CD4-positive, alpha-beta T cell treated with Interleukin-2 at 100 ng/mL for 4 hours (primary cell): ENCODE measurements at places on chromosomes 7 and 10.

DNA sequence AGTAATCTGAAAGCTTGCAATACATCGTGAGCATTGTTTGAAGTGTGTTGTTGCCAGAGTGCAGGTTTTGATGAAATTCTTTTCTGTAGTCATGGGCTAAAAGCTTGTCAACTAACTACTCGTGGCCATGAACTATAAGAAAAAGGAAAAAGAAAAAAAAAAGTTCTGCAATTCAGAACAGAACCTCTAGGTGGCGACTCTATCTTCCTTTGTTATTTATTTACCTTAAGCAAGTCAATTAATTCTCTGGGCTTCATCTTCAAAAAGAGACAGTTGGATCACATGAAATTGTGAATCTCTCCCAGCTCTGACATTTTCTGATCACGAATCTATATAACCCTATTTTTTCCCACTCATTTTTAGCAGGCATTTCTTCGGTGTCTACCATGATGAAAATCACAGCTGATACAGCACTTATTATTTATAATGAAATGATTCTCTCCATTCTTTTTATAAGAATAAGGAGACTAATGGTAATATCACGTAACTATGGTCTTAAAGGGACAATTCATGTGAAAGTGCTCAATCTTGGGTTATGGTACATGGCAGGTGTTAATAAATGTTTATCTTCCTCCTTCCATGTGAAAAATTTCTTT lies 18.8 kb downstream of the TMEM196 start:
- DNase-seq, result peak; percentile 23

GRCh38 chr7:105352018-105352612 lies 36.6 kb downstream of the SRPK2 start:
- DNase-seq, result peak; percentile 78

- peak; percentile 14 for DNase-seq
Observed at GRCh38 chr7:75869776-75870379, 9.0 kb upstream of the RHBDD2 start.

DNA sequence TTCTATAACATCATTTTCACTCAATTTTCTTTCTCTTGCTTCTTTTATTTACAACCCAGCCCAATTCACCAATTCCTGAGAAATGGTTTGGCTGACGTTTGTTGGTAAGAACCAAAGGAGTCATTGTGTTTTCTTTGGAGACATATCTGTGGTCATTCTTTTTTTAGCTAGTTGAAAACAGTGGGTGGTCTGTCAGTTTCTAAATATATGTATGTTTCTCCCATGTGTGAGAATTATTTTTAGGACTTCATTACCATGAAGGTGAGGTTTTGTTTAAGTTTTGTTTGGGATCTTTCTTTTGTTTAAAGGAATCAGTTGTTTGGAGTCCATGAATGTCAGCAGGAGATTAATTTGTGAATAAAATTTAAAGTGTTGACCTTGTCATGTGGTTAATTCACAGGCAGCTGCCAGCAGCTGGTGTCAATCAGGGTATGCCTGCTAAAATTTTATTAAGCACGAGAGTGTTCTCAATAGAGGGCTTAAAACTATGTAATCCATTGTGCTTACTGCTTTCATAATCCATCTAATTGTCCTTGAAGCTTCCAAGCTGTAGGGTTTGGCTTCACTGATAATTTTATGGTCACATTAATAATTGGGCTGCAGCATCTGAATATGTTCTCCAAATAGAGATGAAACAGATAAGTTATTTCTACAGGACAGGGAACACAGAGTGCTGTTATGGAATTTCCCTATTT lies 38.7 kb downstream of the INSYN2A start:
- no peak for DNase-seq

DNA sequence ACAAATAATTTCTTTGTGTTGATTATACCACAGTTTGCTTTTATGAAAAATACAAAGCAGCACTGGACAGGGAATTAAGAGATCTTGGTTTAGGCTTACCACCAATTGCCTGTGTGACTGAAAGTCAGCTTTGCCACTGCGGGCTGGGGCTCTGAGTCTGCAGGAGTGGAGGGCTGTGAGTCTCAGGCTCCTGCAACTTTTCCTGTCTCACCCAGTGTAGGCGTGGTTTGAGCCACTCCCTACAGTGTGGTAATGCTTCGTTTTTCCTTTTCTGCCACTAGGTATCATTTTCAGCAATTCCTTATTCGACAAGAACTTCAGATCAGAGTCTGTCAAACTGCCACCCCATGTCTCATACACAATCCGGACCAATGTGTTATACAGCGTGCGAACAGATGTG lies 180.6 kb downstream of the ABCA13 start:
- no peak for DNase-seq

DNA sequence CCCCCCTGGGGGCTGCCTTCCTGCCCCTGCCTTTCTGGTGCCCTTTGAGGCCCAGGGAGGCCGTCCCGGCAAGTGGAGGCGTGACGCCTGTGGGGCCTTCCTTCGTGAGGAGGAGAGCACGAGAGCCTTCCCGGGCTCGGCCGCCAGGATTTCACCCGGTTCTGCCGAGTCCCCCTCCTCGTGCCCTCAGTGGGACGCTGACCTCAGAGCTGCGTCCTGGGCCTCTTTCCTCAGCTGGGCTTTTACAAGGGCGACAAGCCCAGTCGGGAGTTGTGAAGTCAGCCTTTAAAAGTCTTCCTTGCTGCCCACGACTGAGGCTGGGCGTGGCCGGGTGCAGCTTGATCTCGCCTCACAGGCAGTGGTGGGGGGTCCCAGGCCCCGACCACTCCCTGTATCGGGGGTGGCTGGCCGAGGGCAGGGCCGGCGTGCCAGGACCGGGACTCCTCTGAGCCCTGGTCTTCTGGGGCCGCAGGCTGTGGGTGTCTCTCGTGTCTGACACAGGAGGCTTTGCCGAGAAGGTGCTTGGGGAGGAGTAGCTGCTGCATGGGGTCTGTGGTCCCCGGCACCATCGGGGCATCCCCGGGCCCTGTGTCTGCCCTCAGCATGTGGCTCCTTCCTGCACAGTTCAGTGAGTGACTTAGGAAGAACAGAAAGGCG lies 41.8 kb downstream of the FAM20C start:
- no peak for DNase-seq

DNA sequence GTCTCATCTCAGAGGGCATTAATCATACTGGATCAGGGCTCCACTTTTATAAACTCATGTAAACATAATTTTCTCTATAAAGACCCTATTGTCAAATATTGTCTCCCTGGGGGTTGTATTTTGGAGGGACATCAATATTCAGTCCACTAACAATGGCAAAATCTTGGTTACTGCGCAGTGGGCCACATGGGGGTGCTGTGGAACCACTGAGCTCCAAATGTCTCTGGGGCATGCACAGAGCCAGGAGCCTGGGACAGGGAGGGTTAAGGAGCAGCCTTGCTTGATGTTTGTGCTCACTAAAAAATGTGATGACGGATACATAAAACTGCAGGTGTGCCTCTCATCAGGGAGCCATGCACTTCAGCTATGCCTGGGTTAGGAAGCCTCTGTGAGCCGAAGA lies 62.1 kb upstream of the PRSS58 start:
- DNase-seq, result peak; percentile 51

GRCh38 chr10:112790921-112791320 lies 159.1 kb upstream of the TCF7L2 start:
- no peak for DNase-seq

DNA sequence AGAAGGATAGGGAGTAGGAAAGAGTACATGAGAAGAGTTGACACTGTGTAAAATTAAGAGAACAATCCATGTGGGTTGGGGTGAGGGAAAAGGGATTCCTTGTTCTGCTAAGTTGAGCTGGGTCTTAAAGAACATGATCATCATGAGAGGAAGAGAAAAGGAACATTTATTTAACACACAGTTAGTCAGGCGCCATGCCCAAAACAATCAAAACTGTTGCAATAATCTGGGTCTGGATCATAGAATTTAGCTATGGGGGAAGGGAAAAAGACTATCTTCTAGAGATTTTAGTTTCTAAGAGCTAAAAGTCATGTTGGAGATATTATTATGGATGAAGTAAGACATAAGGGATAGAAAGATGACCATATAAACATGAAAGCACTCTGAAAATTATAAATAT lies 178.9 kb downstream of the SEM1 start:
- DNase-seq, result no peak

DNA sequence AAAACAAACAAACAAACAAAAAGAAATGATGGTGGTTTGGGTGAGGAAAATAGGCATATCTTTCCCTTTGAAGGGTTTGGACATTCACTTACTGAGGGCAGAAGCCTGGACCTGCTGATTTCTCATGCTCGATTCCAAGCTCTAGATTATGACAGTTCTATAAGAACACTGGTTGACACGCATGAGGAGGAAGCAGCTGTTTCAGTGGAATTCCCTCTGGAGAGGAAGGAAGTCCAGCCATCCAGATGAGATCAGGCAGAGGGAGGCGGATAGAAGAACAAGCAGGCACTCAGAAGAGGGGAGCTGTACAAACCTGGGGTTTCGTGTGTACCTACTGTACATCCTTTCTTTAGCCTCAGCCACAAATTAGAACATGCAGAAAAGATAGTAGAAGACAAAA lies 691.9 kb downstream of the INHBA start:
- no peak for DNase-seq

- no peak for DNase-seq
Observed at GRCh38 chr7:134415700-134416099, 43.2 kb downstream of the AKR1B1 start.

DNA sequence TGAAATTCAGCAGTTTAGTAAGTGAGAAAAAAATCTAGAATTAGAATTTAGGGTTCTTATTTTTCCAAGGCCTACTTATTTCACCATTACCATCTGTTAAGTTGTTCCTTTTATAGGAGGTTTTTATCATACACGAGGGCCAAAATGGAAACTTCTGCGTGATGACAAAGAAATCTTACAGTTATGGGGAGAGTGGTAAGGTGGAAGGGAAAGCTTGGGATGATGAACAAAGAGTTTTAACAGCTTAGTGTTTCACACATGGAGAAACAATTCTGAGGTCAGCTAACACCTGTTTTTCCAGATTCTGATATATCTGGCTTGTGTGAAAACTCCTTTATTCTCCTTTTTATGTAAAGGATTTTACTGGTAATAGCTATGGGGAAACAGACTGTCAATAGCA lies 49.8 kb upstream of the SEMA3C start:
- DNase-seq, result no peak

DNA sequence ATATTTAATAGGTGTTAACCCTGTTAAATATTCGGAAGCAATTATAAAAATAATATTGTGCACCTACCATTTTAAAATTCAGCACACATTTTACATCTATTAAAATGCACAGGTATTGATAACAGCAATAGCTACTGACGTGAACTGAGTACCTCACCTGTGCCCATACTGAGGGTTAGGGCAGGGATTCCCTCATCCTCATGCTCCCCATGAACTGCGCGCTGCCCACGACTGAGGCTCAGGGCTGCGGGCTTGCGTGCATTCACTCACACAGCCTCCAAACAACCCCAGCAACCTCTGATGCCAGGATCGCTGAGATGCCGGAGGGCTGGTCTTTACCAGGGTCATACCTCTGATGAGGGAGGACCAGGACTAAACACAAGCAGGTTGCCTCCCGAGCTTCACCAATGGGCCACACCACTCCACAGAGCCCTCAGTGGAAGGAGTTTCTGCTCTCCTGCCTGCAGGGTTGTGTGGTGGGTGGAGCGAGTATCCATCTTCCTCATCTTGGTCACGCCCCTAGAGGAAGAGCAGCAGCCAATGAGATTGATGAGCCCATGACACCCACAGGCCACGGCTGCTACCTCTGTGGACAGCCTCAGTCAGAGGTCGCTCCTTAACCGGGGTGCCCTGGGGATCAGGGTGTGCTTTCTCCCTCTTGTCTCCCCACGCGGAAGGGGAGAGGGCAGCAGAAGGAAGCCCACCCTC lies 478.3 kb downstream of the TNS3 start:
- DNase-seq, result no peak

DNA sequence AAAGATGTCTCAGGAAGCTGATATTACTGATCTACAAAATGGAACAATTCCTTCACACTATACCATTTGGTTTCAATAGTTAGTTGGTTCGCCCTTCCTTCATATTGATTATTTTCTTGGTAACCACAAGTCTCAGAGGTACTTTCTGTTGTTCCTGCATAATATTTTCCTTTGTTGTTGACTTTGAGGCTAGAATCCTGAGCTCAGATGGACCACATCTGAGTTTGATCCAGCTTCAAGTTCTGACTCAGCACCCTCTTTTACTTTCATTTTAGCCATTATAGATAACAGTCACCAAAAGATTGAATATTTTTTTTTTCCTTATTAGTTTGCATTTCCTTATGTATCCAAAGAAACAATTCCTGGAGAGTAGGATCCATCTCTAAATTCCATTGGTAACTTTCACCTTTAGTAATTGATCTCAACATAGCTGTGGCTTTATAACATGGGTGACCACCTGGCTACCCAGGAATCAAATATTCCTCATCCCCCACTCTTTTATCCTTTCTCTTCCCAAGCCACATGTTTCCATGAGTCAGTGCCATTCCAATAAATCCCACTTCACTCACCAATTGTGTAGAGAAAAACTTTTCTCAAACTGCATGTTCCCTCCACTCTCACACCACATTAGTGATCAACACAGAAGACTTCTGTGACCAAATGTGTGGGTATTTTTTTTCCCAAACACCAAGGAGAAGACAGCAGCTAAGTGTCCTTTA lies 9.7 kb upstream of the ABCA13 start:
- DNase-seq, result no peak

DNA sequence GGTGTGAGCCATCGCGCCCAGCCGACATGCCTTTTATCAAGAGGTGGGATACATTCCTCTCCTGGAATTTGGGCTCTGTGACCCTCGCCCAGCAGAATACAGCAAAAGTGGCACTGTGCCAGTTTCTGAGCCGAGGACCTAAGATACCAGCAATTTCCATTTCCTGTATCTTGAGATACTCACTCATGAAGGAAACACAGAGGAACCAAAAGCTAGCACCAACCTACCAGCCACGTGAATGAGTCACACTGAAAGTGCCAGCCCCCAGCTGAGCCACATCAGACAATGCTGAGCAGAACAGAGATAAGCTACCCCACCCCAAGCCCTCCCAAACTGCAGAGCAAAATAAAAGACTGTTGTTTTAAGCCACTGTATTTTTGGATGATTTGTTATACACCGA lies 56.3 kb downstream of the CACUL1 start:
- peak; percentile 91 for DNase-seq

- DNase-seq, result no peak
Observed at GRCh38 chr10:110358869-110359629, 54.3 kb upstream of the SMNDC1 start.

GRCh38 chr7:26051021-26051420 lies 101.0 kb upstream of the NFE2L3 start:
- no peak for DNase-seq

DNA sequence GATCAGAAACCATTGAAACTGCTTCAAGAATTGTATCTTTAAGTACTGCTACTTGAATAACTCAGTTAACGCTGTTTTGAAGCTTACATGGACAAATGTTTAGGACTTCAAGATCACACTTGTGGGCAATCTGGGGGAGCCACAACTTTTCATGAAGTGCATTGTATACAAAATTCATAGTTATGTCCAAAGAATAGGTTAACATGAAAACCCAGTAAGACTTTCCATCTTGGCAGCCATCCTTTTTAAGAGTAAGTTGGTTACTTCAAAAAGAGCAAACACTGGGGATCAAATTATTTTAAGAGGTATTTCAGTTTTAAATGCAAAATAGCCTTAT lies 14.7 kb downstream of the HNRNPA2B1 start:
- no peak for DNase-seq

GRCh38 chr10:73886085-73886529 lies 11.8 kb upstream of the CAMK2G start:
- DNase-seq, result peak; percentile 79
